Cardiac fibroblast (primary cell): ENCODE measurements at places on chromosomes 1 and 21.

DNA sequence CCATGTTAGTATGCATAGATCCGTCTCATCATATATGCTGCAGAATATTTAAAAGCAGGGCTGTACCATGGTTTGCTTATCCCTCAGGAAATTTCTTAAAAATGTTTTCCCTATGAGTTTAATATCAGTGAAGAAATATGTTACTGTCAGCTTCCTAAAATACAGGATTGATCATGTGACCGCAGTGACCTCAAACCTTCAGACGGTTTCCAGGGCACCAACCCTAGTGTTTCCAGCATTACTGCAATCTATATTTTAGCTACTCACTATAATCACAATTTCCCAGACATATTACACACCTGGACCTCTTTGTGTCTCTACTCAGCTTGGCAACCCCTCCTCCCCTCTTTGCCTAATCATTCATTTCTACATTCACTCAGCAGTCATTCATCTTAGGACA, 7.7 kb upstream of the SDHB start:
- no peak for DNase-seq

GRCh38 chr1:48026275-48026674, 29.1 kb upstream of the TRABD2B start:
- peak; percentile 41 for DNase-seq

DNA sequence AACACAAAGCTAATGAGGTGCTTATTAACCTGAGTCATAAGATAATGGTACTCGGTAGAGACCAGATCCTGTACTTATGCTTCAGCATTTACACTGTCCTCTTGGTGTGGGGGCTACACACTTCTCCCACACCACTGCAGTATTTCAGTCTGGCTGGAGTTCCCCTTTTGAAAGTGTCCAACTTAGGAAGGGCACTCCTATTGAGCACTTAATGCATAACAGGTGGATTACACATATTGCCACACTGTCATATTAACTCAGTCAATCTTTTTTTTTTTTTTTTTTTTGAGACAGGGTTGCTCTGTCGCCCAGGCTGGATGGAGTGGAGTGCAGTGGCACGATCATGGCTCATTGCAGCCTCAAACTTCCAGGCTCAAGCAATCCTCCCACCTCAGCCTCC, 1.5 kb downstream of the GPATCH4 start:
- peak; percentile 30 for DNase-seq

DNA sequence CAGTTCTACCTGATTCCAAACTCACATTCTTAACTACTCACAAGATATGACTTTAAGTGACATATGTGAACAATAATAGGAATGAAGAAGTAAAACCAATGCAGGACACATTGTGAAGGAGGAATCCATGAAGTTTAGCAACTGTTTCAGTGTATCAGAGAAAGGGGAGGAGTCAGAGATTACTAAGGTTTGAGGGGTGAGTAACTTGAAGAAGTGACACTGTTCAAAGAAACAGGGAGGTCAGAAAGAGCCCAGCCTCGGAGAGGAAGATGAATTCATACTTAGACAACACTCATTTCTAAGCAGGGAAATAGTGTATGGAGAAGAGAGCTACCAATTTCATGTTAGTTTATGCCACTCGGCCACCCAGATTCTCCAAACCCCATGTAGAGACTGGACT, 28.2 kb upstream of the RPF1 start:
- peak; percentile 25 for DNase-seq

- peak; percentile 62 for DNase-seq
These were observed 25.6 kb downstream of the PADI3 start for GRCh38 chr1:17274186-17275170.

GRCh38 chr1:93732514-93732913, 50.9 kb upstream of the BCAR3 start:
- DNase-seq, result no peak

DNA sequence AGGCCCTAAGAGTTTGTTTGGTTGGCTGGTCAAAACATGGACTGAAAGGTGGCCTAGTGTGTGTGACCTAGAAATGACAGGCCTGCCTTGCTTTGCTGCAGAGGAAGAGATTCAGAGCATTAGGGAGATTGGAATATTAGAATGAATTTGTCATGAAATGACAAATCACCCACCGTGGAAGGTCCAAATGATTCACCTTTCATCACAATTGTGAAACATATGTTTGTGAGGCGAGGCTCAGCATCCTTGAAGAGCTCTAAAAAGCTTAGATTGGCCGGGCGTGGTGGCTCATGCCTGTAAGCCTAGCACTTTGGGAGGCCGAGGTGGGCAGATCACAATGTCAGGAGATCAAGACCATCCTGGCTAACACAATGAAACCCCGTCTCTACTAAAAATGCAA, 5.5 kb downstream of the LCE1B start:
- no peak for DNase-seq

GRCh38 chr1:97875996-97876395, 44.8 kb downstream of the DPYD start:
- DNase-seq, result peak; percentile 60

- DNase-seq, result no peak
These were observed 75.0 kb upstream of the SELENON start for GRCh38 chr1:25724966-25725365.

- no peak for DNase-seq
These were observed 149.3 kb upstream of the WNT4 start for GRCh38 chr1:22292011-22292788.

- DNase-seq, result no peak
These were observed 277.1 kb upstream of the NCAM2 start for GRCh38 chr21:20721151-20721550.

GRCh38 chr1:101166583-101167120, 70.2 kb upstream of the S1PR1 start:
- no peak for DNase-seq

DNA sequence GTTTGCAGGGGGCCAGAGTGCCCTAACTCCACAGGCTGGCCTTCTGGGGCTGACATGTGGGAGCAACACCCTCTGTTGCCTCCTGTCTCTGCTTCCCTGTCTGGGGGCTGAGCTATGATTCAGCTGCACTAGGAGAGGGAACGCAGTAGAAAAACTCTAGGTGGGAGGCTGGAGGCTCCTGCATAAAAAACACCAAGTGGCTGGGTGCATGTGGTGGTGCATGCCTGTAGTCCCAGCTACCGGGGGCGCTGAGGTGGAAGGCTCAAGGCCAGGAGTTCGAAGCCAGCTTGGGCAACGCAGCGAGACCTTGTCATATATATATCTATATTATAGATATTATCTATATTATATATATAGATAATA, 5.6 kb downstream of the KIF17 start:
- no peak for DNase-seq

- DNase-seq, result no peak
These were observed 243.0 kb downstream of the SIPA1L2 start for GRCh38 chr1:232386721-232387510.

DNA sequence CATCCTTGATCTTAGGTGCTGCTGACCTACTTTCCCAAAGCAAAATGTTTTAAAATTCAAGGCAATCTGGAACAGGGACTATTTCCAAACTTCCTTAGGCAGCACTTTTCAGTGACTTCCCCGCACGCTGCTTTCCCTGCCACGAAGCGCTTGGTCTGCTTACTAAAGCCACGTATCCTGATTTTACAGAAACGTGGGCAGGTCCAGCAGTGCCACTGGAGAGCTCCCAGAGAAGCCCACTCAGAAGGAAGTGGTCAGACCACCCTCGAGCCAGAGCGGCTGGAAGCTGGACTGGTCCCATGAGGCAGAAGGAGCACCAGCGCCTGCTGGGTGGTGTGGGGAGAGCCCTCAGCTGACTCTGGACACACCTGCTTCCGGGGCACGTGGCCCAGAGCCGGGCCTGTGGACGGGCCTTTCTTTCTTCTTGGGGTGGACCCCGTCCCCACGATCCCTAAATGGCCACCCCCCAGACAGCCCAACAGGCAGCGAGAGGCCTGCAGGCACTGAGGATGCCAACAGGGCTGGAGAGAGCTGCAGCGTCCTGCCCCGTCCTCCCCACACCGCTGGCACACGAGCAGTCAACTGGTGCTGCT, 23.2 kb downstream of the PTTG1IP start:
- no peak for DNase-seq

GRCh38 chr21:32100423-32100822, 178.4 kb downstream of the MIS18A start:
- DNase-seq, result no peak

DNA sequence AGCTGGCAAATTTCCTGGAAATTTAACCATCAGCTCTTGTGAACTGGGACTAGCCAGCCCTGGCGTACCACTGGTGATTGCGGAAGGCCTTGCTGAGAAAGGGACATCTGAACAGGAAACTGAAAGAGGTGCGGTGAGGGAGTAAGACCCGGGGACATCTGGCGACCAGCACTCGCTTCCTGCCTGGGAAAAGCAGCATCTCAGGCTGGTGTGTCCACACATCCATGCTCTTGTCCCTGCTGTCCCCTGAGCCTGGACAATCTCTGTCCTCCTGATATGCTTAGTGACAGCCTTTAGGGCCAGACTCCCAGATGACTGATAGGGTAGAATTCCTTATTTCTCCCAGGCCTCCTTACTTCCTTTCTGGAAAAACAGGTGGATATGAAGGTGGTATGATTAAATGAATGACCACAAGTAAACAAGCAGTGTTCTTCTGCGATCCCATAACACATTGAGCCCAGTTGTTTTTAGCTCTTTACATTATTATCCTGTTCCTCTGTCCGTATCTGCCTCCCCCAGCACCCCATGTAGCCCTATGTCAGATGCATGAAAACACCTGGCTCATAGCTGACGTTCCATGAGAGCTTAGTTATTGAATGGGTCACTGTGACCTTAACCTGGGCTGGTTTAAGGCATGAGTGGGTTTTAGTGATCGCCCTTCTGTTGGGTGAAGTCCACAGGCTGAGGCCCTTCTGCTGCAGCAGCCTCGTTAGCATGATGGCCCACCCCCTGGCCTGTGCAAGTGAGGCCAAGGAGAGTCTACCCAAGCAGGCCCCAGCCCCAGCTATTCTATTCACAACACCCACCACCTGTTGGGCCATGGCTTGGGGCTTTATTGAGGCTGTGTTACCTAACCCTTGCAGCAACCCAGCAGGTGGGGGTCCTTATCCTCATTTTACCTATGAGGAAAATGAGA, 76.1 kb upstream of the GADD45A start:
- DNase-seq, result no peak

- no peak for DNase-seq
These were observed 177.1 kb downstream of the HHAT start for GRCh38 chr1:210505601-210506496.

DNA sequence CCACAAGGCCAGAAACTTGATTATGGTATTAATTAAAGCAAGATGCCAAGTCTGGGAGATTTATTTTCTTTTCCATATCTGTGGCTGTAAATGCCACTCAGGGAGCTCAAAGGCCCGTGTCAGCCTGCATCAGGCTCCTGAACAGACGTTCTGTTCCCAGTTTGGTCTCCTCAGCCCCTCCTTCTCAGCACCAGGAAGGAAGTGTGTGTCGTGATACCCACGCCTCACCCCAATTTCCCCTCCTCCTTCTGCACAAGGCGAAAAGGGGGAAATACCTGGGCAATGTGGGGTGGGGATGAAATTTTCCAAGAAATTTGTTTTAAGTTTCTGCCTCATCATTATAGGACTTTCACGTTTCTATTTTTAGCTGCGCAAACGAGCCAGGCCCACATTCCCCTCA, 112.0 kb downstream of the SYF2 start:
- DNase-seq, result no peak

GRCh38 chr1:171521567-171521966, 36.2 kb downstream of the PRRC2C start:
- DNase-seq, result no peak

DNA sequence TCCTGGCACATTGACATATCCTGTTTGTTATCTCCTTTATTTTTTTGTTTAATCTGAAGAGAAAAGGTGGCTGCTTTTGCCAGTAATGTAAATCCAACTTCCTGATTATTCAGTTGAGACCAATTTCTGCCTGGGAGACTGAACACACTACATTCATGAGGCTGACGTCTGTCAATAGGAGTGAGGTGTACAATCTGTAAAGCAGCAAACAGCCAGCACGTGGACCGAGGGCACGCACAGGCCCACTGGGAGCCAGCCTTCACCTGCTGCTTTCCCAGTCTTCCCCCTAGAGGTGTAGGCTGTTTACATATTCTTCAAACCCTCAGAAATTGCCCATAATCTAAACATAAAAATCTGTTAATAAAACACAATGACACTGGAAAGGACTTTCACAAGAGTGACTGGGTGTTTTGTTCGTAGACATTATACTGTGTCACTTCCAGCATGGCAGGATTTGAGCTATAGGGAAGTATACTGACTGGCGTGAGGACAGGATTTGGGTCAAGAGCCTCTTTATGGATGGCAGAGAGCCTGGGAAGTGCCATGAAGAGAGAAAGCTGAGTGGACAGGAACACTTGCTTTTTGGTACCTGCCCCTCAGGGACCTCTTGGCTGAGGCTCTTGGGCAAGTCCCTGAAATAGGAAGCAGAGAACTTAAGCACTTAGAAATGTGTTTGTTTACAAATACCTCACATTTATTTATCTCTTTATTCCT, 552.9 kb upstream of the CAMK1G start:
- no peak for DNase-seq

DNA sequence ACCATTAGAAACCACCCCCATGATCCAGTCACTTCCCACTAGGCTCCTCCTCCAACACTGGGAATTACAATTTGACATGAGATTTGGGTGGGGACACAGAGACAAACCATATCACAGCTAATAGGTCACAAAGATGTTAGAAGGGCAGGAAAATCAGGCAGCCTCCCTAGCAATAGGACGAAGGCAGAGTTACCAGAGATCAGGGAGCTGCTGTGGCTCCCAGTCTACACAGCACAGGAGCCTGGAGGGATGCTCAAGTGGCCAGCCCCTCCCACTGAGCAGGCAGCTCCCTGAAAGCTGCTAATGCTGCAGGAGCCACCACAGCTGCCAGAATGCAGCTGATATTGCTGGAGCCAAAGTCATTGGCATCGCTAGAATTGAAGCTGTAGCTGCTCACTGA, 51.0 kb downstream of the CR1L start:
- DNase-seq, result no peak

- DNase-seq, result no peak
These were observed 265 bp downstream of the NRDC start for GRCh38 chr1:51878308-51878615.

GRCh38 chr21:42733037-42733627, 79.7 kb downstream of the PDE9A start:
- DNase-seq, result no peak

GRCh38 chr1:33641104-33641830, 168.8 kb downstream of the ZSCAN20 start:
- peak; percentile 17 for DNase-seq

DNA sequence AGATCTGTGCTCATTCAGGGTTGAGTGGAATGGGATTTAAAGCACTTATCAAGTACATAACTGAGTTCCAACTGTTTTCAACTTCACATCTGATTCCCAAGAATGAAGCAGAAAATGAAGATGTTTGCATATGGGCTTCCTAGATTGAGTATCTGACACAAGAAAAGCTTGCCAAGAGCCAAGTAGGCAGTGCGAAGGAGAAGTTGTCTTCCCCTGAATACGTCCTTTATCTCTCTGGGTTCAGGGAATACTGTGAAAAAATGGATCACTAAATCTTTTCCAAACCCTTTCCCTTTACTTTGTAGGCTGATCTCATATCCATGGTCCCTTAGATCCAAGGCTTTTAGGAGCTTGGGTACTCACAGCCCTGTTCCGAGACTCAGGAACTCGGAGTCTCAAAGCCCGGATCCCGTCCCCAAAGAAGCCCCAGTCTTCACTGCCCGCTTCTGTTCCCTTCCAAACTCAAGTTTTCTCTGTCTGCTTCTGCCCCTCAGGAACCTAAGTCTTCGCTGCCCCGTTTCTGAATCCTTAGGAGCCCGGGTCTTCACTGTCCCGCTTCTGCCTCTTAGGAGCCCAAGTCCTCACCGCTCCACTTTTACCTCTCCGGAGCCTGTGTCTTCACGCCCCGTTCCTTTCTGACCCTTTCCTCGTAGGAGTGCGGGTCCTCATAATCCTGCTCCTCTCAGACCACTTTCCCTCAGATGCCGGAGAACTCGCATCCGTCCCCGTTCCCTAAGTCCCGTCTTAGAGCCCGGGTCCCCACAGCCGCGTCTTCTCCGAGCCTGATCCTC, 616 bp downstream of the TAF12 start:
- no peak for DNase-seq
